ENCODE measurements at places on chromosomes 5 and 9.

DNA sequence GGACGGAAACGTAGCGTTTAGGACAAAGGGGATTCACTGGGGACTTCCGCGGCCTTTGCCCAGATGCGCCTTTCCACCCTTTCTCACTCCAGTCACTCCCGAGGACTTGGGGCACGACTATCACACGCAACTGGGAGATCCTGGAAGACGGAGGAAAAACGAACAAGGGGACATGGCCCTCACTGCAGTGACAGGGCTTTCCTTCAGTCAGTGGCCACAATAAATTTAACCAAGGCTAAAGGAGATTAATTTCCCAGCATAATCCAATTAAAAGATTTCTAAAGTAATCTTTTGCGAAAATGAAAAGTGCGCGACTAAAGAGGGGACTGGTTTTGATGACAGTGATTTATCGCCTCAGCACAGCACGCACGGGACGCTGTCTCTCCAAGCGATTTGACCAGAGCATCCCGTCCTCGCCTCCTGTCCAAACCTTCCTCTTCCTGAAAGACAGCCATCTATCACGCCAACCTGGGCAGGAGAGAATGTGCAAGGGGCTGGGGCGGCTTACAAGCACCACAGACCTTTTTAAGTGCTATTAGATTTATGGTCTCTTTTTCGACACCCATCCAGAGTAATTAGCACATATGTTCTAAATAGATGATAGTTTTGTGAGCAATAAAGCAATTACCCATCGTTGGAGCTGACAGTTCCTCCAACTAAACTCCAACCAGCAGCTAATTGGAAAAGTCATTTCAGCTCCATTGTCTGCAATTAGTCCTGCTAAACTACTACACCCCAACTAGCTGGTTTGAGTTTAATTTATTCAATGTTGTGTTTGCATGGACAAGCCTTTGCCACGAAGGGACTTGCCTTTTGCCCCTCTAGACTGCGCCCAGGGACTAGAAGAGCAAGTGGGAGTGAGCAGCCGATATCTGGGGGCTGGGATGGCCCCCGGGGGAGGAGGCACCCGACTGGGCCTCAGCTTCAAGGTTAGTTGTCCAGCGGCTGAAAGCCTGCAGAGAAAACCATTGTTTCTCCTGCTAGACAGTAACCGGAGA lies 7.4 kb downstream of the NR2F1-AS1 start:
- DNase-seq: no peak

DNA sequence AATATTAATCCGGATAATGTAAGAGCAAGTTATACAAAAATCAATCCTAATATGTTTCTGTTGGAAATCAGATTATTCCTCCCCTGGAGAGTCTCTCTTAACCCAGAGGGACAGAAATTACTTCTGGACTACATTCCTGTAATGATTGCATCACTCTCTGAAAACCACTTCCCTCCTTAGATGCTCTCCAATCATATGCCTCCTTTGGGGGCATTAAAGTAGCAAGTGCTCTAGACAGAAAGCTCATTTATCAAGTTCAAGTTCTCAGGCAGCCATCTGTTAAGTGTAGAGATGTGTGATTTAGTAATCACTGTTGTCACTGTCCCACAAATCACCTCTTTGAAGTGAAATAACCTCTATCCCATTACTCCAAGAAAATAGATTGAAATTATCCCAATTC lies 247.1 kb downstream of the SLCO4C1 start:
- DNase-seq: no peak

DNA sequence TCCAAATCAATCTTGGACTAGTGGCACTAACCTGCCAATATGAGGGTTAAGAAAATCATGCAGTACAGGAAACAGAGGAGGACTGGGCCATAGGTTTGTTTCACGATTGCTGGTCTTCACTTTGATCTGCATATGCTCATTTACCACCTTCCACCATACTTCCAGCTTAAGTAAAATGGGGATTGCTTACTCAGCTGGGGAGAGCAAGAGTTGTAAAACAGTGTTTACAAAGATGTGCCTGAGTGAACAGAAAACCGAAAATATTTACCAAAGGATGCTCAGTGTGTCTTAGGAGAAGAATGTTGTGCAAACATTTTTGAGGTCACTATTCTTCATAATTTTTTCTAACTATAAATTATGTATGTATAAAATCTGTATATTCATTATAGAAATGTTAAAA lies 65.1 kb upstream of the DNAH5 start:
- DNase-seq: no peak

GRCh38 chr5:74390822-74391221 lies 249.7 kb downstream of the ENC1 start:
- DNase-seq: no peak

DNA sequence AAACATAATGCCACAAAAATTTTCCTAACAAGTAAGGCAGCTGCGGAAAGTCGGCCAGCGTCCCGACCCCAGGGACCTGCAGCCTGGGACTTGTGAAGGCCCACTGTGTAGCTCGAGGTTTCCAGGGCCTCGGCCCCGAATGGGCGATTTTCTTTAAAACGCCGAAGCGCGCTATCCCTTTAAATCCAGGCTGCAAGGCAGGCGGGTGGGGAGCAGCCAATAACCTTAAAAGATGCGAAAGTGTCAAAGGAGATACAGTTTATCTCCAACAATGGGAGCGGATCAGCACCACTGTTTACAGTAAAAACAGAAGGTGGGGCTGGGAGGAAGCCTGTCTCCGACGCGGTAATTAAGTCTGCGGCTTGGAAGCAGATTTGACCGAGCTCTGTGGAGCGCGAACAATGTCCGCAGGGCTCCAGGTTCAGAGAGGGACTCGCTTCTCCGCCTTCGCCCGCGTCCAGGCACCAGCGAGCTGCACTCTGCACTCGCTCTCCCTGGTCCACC lies 1.7 kb upstream of the ZSWIM6 start:
- DNase-seq: no peak

DNA sequence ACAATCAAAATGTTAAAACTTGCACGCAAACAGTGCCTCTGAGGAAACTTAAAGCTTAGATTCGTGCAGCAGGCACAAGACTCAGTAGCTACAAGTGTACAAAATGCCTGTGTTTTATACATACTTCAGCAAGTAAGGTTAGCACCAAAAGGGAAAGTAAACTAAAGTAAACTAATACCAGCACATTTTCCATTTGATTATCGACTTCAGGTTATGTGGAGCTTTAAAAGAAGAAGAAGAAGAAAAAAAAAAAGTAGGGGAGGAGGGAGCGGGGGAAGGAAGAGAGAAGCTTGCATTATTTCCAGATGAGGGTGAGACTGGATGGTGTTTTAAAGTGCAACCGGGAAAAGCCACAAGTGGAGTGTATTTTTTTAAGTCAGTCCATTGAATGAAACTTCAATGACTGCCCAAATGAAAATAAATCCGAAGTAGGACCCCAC lies 596 bp upstream of the ADAMTS6 start:
- no peak for DNase-seq

DNA sequence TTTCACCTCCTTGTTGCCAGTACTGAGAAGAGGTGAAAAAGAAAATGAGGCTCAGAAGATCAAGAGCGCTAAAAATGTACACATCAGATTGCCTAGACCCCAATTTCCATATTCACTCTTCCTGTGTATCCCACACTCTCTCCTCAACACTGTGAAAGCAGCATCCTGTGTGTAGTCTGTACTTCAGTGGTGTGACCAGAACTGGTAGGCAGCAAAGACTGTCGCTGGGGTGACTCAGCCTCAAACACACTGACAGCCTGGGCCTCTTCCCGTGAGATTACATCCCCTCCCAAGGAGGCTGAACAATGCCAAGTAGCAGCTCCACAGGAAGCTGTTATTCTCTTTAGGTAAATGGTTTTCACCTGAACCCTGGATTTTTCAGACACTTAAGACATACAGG lies 135.5 kb downstream of the CCDC192 start:
- peak; percentile 84 for DNase-seq

GRCh38 chr5:63655043-63655442 lies 307.2 kb downstream of the HTR1A start:
- peak; percentile 53 for DNase-seq

DNA sequence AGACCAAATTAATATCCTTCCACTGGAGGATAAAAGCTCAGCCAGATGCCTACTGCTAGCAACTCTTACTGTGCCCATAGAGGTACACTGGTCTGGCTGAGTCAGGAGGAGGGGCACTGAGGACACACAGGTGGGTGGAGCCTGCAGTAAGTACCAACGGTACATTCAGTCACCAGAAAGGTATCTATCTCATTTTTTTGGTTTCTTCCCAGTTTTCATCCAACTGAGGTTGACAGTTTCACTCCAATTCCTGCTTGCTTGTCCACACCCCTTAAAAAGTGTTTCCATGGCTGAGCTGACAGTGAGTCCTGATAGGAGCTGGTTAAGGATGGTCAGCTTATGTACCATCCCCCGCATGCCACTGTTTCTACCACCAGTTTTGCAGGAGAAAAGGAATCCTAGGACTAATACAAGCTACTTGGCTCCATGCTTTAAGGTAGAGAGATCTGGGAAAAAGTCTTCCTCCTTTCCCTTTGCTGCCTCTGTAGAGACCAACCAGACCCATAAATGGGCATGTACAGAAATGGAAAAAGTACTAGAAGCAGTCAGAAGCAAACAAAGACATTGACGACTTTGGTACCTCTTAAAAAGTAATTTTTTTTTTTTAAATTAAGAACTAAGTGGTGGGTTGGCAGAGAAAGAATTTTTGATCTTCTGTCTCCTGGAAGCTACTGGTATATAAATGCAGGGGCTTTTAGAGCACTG lies 3.2 kb downstream of the ELL2 start:
- no peak for DNase-seq

- peak; percentile 77 for DNase-seq
Measured at GRCh38 chr9:120730654-120731514, 16.6 kb upstream of the MEGF9 start.

GRCh38 chr9:87039809-87040392 lies 92.6 kb upstream of the GAS1 start:
- no peak for DNase-seq

- DNase-seq: no peak
Measured at GRCh38 chr5:113090336-113091106, 113.9 kb downstream of the DCP2 start.

GRCh38 chr9:16358751-16359150 lies 511.7 kb downstream of the BNC2 start:
- peak; percentile 27 for DNase-seq

DNA sequence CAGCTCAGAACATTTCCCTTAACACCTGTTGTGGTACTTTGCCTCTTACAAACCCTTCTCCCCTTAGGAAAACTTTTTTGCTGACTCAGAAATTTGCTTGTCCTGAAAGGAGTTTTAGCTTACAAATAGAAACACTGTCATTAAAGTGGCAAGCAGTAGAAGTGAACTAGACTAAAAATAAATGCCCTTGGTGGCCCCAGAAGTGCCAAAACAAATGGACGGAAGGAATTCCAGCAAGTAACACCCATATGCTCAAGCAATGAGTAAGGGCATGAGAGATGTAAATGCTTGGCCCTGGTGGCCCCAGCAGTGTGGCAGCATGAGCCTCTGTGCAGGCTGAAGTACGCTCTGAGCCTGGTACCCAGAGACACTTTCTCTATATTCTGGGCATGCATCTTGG lies 8.6 kb downstream of the VLDLR start:
- no peak for DNase-seq

GRCh38 chr5:28344836-28345433 lies 1306.5 kb upstream of the CDH9 start:
- no peak for DNase-seq

DNA sequence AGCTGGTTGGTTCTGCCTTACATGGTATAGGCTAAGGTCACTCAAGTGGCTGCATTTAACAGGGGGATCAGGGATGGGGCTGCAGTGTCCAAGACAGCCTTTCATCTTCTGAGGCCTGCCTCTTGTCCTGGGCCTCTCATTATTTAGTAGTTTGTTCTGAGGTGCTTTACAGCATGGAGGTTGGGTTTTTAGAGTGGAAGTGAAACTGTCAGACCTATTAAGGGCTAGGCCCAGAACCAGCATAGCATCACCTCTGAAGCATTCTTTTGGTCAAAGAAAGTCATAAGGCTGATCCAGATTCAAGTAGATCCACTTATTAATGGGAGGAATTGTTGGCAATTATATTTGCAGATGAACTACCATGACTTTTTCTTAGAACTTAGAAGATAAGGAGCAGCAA lies 146.0 kb upstream of the NMUR2 start:
- no peak for DNase-seq

DNA sequence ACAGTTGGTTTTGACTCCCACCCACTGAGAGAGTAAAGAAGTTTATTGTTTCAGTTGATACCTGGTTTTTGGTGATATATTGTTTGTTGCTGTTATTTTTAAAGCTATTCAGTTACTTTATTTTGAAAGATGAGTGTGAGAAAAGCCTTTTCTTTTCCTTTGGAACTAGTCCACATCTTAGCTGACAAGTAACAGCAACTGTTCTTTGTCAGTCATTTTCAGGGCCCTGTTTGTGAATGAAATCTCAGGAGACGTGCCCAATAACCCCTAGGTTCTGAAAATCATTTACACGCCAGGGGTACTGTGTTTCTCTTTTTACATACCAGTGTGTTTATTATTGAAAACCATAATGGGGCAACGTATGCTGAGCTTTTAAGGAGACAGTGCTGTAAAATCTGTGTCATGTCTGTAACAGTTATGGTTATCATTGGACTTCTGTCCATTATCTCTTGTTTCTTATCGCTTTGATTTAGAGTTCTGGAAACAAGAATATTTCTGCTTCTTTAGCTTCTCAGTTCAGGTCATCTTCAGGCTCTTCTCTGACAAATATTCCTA lies 75.0 kb downstream of the LIX1 start:
- DNase-seq: no peak

- DNase-seq: no peak
Measured at GRCh38 chr9:28926306-28926705, 1353.0 kb upstream of the C9orf72 start.

DNA sequence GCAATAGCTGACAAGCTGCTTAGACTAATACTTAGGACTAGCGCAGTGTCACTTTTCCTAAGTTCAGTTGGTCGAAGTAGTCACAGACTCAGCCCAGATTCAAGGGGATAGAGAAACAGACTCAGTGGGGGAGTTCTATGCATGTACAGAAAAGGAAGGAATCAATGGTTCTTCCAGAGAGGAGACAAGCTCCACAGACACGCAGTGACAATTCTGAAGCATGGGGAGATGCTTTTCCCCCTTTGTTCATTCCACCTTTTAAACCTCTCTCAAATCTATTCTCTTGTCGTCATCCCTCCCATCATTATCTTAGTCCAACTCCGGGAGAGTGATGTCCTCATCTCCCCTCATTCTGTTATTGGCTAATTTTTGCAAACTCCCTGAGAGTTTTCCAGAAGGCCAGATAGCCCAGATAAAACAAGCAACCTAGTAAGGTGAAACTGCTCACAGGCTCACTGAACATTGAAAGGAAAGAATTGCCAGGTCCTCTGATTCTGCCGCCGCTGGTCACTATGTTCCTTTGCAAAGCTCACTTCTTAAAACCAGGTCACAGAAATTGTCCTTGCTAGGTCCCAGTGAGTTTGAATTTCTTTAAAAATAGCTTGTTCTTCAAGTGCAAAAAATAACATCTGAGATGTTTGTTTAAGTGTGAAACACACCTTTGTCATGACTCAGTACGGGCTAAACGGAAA lies 13.4 kb upstream of the STRBP start:
- no peak for DNase-seq

- DNase-seq: no peak
Measured at GRCh38 chr9:134695144-134695543, 53.5 kb downstream of the COL5A1 start.

DNA sequence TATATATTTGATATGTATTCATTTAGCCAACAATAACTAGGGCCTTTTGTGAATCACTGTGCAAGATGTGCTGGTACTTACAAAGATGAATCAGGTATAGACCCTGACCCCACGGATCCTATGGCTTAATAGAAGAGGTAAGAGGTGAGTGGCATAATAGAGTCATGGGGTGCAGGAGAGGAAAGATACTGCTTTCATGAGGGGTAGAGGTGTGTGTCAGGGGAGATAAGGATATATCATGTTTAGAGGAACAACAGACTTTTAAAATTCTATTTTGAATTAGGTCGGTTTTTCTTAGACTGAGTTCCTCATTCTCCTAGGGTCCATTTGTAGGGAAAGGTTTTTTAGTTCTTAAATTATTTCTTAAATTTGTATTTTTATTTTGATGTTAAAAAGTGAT lies 27.8 kb downstream of the ZCCHC7 start:
- DNase-seq: no peak

All from islet precursor cell (in vitro differentiated cells).